ENCODE measurements at places on chromosomes 5 and 9. TPM values are rescaled to one million over a fixed set of nuclear protein-coding genes. Genes with fewer than 3 reads are reported as not detected.
A peak's percentile ranks its signal among the peaks of the same experiment; 100 is the strongest.

Gene SLC46A2
- total RNA-seq = not detected

Gene IGFBPL1
- not detected for total RNA-seq

DNA sequence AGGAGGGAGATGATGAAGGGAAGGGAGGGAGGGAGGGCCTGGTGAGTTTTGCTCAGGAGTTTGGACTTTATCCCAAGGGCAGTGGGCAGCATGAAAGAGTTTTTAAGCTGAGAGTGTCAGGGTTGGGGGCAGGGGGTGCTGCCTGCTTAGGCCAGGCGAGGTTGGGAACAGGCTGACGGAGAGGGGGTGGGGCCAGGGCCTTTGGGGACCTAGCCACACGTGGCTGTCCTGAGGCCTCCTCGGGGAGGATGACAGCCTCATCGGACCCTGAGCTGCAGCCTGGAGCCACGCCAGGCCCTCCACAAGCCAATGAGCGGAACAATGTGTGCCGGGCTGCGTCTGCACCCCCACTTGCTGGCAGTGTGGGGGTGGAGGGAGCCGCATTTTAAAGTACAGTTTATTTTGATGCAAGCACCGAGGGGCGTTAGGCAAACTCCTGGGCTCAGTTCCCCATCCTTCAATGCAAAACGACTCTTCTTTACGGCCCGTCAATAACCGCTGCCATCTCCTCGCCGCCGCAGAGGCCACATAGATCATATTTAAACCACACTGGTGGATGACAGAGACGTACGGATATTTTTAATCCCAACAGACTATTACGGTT lies 5.3 kb upstream of the RXRA start:
- no peak overlapping the region for H3K27ac ChIP-seq
- H3K4me1 ChIP-seq = peaks cover 40% of the 10 kb centered on the region
- no peak for DNase-seq

DNA sequence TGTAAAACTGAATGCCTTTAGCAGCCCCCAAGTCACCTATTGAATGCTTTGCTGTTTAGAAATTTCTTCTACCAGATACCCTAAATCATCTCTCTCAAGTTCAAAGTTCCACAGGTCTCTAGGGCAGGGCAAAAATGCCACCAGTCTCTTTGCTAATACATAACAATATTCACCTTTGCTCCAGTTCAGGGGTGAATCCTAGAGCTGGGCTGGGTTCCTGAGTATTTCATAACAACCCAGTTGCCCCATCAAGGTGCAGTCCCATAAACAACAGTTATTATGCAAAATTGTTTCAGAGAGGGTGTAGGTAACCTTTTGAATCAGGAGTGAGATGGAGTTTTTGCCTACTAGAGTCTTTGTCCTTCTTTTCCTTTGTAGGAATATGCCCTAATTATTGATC lies 19.0 kb upstream of the C1QTNF3 start:
- DNase-seq = no peak
- H3K27ac ChIP-seq = no peak overlapping the region
- H3K4me1 ChIP-seq = no peaks in the 10 kb centered on the region
- no peaks in the 10 kb centered on the region for H3K36me3 ChIP-seq

GRCh38 chr9:78021697-78022096 lies 9.9 kb downstream of the GNAQ start:
- peak overlapping the region; percentile 6 for H3K27ac ChIP-seq
- no peaks in the 10 kb centered on the region for H3K36me3 ChIP-seq
- H3K27me3 ChIP-seq = no peaks in the 10 kb centered on the region
- H3K4me1 ChIP-seq = peaks cover 59% of the 10 kb centered on the region
- no peak overlapping the region for H3K4me3 ChIP-seq
